ENCODE measurements at places on chromosomes 12 and 14.

DNA sequence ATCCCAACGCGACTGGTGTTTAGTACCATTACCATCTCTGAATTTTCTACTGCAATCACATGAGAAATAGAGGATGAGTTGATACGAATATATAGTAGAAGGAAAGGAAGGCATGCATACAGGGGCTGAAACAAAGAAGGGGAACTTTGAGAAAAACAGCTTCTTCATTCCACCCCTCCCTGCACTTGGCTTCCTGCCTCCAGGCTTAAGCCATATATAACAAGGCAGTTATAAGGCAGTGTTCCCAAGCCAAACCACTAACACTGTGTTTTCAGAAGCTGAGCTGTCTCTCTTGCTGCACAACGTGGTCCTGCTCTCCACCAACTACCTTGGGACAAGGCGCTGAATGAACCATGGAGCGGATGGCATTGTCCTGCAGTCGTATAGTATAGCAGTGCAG lies 11.0 kb downstream of the LETMD1 start:
- no peak for DNase-seq

- no peak for DNase-seq
Measured at GRCh38 chr12:69045430-69045829, 112.5 kb upstream of the CPM start.

DNA sequence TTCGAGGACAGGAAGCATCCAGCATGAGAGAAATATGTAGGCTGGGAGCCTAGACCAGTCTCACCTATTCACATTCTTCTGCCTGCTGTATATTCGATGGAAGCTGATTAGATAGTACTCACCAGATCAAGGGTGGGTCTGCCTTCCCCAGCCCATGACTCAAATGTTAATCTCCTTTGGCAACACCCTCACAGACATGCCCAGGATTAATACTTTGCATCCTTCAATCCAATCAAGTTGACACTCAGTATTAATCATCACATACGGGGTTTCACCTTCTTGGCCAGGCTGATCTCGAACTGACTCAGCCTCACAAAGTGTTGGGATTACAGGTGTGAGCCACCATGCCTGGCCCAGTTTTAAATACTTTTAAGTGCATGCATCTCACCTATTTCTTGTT lies 30.5 kb upstream of the SLC10A1 start:
- DNase-seq: no peak

DNA sequence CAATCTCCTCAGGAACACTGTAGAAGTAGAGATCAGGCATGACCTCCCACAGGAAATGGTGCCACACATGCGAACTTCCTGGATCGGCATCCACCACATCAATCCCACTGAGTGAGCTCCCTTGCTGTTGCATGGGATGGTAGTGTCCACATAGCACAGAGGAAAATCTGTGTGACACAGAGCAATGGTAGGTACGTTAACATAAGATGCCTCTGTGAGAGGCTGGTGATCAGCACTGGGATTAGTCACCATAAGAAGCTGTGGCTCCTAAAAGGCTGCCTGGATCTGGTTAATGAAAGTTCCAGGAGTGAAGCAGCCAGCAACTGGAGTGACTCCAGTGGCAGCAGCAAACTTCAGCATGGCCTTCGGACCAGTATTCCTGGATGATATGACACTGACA lies 21.8 kb downstream of the WDHD1 start:
- DNase-seq: no peak

DNA sequence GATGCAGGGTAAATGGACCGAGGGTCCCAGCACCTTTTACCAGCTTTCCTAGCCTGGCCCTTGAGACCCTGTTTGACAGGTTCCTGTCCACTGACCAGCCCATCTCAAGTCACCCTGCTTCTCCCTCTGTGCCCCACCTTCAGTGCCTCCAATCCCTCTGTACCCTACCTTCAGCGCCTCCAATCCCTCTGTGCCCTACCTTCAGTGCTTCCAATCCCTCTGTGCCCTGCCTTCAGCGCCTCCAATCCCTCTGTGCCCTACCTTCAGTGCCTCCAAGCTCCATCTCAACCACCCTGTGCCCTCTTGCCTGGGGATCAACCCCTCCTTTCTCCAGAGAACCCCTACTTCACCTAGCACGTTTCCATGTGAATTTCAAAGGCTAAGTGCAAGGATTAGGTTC lies 54.3 kb downstream of the ZFP36L1 start:
- DNase-seq: no peak

- DNase-seq: peak; percentile 90
Measured at GRCh38 chr12:13100882-13101769, 2.3 kb downstream of the GSG1 start.

GRCh38 chr14:45970621-45971020 lies 681.0 kb downstream of the RPL10L start:
- DNase-seq: no peak

DNA sequence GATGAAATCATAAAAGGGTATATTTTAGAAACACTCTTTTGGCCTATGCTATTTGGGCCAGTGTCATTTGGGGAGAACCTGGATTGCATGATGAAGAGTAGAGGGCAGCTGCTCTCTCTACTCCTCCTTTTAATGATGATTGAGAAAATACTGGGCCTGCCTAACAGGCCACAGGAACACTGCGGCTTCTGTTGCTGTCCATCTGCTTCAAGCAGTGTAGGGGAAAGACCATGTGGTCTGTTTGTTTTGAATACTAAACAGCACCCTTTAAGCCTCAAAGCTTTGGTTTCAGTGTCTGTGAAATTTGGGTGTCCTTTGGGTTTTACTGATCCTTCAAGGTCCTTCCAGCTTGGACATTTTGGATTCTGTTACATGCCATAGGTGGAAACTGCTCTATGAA lies 78.0 kb downstream of the TTC6 start:
- no peak for DNase-seq

DNA sequence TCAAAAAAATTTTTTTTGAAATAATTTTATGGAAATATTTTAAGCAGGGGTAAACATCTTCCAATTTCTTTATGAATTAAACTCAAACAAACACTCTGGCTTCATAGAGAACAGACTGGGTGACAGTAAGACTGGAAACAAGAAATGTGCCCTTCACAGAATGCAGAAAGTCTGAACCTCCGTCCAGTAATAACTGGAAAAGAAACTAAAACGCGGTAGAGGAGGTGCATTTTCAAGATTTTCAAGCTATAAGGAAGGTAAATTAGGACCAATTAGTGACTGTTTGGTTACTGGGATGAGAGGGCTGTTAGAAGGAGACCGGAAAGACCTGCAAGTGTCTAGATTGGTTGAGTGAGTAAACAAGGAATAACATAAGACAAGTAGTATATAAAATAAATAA lies 245.7 kb downstream of the CEP128 start:
- DNase-seq: no peak

- DNase-seq: no peak
Measured at GRCh38 chr14:53651096-53651740, 305.4 kb downstream of the BMP4 start.

- no peak for DNase-seq
Measured at GRCh38 chr14:95297832-95298231, 21.9 kb downstream of the CLMN start.

- DNase-seq: no peak
Measured at GRCh38 chr14:22225516-22226140, 363.4 kb downstream of the DAD1 start.

GRCh38 chr14:30826070-30826469 lies 48.3 kb upstream of the COCH start:
- DNase-seq: no peak

- DNase-seq: no peak
Measured at GRCh38 chr12:11668611-11669010, 19.1 kb downstream of the ETV6 start.

DNA sequence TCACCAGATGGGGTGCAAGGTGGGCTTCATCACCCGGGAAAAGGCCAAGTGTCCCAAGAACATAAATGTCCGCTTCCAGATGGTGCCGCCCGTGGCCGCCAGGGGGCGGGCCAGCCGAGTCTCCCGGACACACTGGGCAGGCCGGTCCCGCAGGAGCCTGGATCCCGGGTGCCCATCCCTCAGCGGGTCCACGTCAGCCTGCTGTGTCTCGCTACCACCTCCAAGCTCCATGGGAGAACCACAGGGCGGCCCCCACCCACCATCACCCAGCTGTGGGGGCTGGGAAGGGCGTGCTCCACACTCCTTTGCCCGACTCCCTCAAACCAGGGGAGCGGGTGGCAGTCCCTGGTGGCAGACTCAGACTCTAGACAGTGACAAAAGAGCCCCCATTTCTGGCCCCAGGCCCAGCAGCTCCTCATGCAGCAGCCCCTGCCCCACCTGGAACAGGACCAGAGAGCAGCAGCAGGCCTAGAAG lies 22.0 kb upstream of the NUDT14 start:
- peak; percentile 66 for DNase-seq

GRCh38 chr12:3278681-3279414 lies 201.7 kb downstream of the TSPAN9 start:
- DNase-seq: no peak

GRCh38 chr14:94395282-94395887 lies 7.0 kb upstream of the SERPINA1 start:
- DNase-seq: no peak
